CD4-positive, alpha-beta T cell treated with Interferon gamma for 1 hour (primary cell): ENCODE measurements at places on chromosomes 12 and 14.

- no peak for DNase-seq
Observed at GRCh38 chr14:65237941-65238340, 135.6 kb upstream of the MAX start.

- no peak for DNase-seq
Observed at GRCh38 chr14:33534632-33535031, 416.2 kb downstream of the EGLN3 start.

GRCh38 chr12:45973526-45973925 is 16.8 kb downstream of the SCAF11 start:
- no peak for DNase-seq

DNA sequence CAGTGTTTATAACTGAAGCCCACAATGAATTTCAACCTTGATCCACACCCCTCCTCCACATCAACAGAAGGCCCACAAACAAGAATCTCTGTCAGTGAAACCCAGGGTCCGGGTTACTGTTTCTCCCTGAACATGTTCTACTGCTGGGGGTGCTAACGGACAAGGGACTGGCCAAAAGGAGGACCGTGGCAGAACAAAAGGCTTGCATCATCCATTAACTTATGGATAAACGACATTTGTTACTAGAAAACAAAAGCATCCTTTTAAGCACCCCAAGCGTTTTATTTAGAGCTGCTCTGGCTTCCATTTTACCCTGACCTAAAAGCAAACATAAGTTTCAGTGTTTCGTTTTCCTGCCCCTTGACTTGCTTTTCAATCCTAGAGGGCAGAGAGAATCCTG is 32.2 kb downstream of the BRAP start:
- no peak for DNase-seq
